CD8-positive, alpha-beta memory T cell (primary cell): ENCODE measurements at places on chromosomes 16 and 17.

- no peak for DNase-seq
Measured at GRCh38 chr16:30383521-30383920, 1.2 kb upstream of the SEPTIN1 start.

GRCh38 chr17:44086364-44087311 is 16.1 kb downstream of the G6PC3 start:
- DNase-seq: no peak

GRCh38 chr17:48060249-48060648 is 12.1 kb downstream of the NFE2L1 start:
- no peak for DNase-seq

- no peak for DNase-seq
Measured at GRCh38 chr17:50027881-50028735, 27.8 kb upstream of the ITGA3 start.

DNA sequence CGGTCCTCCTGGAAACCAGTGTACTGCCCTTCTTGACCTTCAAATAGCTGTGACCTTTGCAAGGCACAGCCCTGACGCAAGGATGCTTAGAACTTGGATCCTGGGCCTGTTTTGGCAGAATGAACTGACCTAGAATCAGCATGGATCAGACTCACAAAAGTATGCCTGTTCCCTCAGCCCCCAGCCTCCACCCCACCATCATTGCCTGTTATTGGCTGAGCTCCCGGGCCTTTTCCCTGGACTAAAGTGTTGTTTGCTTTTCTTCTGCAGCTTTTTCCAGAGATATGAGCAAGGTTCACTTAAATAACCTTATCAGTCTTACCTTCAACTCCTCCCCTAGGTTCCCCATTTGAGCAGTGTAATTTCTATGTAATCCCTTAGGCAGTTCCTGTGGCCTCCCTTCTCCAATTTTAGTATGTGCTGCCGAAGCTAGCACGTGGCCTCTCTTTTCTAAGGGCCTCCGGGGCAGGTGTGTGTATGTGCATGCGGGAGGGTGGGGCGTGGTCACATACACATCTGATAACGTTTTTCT is 347.4 kb downstream of the MAF start:
- DNase-seq: no peak

GRCh38 chr16:19005561-19006445 is 22.1 kb downstream of the TMC7 start:
- no peak for DNase-seq

DNA sequence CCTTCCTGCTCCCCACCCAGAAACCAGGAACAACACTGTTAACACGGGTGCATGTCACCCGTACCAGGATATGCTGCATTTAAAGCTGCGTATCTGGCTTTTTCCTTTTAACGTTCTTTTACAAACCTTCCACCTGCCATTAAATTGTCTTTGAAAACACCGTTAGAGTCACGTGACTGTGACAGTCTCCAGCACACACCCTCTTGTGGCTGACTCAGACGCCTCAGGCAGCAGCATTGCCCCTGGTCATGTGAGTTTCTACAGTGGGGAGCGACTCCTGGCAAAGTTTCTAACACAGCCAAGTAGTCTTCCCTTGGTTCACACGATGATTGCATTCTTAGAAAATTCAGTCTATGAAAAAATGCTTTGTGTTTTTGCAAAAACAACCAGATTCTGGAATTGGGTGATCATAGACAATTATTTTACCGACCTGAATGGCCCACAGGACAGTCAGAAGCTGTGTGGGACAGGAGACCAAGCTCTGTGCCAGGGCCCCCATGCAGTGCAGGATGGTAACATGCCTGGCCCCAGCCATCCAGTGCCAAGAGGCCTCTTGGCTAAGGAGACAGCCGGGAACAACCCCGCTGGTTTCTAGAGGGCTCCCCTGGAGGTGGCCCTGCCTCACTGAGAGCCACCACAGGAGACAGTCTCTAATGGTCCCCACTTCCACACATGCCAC is 199.1 kb downstream of the KATNIP start:
- DNase-seq: no peak

DNA sequence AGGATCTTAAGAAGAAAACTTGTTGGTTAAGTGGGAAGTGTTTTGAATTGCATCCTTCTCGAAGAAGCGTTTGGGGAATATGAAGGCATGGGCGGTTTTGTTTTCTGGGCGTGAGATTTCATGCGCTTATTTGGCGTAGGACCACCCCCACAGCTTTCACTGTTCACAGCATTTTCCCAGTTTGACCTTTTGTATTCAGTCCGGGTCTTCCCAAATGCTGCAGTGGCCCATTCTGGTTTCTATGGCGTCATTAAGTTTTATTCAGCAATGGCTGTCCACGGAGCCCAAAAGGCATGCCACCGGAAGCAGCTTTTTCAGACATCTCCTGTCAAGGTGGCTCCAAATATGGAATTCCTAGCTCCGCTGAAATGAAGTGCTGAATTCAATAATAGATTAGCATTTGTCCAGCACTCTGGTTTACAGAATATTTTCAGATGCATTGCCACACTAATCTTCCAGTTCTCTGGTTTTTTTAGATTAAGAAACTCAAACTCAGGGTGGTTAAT is 90.6 kb upstream of the FBXO47 start:
- no peak for DNase-seq

- DNase-seq: no peak
Measured at GRCh38 chr16:57462978-57463362, 491 bp downstream of the POLR2C start.

DNA sequence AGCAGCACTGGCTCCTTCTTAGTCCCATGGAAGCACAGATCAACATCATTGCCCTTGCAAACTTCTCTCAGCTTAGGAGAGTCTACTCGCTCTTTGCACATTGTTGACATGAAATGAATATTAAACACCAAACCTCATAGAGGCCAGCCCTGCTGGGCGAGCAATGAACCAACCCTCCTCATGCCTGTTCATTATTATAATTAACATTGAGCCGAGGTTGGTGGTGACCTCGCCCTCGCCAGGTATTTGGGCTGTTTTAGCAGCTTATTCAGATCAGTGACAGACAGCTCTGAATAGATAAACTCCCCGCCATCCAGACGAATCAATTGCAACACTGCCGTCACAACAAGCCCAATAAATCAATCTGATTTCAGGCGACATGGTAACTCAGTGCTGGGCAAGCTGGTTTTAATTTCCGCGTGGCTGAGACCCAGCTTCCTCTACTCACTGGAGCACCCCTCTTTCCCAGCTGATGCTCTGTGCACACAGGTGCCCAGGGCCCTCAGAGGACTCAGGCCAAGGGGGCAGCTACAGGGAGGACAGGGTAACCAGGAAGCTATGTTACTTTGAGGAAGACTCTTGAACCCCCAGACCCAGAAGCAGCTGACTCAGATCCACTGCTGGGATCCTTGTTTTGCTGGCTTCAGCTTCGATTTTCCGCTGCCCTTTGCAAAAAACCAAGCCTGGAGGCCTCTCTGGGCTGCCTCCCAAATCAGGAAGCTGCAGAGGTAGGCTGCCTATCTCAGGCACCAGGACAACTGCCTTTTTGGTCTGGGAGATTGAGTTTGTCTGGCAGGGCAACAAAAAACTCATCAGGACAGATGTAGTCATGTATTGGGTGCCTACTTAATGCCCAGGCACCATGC is 10.7 kb upstream of the SEZ6 start:
- no peak for DNase-seq

- no peak for DNase-seq
Measured at GRCh38 chr16:49619811-49620157, 236.1 kb downstream of the ZNF423 start.

GRCh38 chr16:56108724-56109123 is 82.6 kb upstream of the GNAO1 start:
- no peak for DNase-seq

DNA sequence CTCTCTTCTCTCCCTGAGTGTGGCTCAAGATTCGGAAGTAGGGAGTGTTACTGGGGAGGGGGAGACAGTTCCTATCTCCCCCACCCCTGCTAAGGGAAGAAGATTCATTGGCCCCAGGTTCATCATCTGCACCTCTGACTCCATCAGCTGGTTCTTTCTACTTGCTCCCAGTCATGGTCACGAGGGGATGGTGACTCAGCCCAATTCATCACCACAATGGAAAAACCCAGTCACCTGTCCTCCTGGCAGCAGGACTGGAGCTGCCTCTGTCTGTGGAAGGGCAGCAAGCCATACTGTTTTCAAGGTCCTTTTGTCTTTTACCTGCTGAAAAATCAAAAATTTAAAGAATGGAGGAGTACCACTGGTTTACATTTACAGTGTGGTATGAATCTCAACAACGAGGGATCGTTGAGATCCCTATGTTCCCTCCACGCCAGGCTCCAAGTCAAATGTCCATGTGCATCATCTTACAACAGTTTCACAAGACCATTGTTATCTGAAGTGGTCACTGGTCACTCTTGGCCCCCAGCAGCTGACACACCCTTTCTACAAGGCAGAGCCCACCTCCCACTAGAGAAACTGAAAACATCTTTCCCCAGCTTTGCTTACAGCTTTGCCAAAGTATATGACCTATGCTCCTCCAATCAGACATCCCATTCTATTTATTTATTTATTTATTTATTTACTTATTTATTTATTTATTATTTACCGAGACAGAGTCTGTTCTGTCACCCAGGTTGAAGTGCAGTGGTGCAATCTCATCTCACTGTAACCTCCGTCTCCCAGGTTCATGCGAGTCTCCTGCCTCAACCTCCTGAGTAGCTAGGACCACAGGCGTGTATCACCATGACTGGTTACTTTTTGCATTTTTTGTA is 40.4 kb upstream of the NDRG4 start:
- no peak for DNase-seq

GRCh38 chr16:65500919-65501318 is 379.1 kb upstream of the CDH11 start:
- DNase-seq: no peak

GRCh38 chr16:59324462-59324861 is 590.3 kb upstream of the GOT2 start:
- DNase-seq: no peak

DNA sequence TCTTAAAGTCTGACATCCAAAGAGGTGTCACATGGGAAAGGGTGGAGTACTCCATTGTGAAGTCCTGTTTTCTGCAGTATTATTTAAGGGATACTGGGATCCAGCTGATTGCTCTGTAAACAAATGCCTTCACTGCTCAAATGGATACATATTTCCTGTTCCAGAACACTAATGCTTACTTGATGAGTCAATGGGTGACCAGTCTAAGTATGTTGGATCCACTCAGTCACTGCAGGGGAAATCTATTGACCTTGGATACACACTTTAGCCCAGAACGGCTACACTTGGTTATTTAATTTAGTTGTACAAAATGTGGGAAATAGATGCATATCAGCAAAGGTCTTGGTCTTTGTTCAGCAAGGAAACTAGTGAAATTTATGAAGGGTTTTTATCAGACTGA is 261.4 kb downstream of the MAP2K4 start:
- DNase-seq: no peak

GRCh38 chr17:4433515-4434031 is at the start of gene SPNS3:
Gene SPNS3, plus strand, starts transcription at chr17:4433940. Its CDS starts 28 bp downstream, at chr17:4433968.
- peak; percentile 38 for DNase-seq

DNA sequence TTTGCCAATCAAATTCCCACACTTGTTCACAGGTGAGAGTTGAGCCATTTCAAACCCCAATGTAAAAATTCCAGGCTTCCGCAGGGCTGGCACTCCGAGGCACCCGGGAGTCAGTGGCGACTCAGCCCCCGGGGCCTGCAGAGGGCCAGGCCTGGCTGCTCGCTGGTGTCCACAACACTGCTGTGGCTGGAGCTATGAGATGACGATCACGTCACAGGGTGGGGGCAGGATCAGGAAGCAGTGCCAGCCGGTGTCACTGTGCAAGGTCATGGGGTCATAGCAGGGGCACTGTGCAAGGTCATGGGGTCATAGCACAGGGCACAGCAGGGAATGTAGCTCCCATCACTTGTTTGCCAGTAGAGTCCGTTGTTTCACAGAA is 7.8 kb downstream of the VPS4A start:
- no peak for DNase-seq

DNA sequence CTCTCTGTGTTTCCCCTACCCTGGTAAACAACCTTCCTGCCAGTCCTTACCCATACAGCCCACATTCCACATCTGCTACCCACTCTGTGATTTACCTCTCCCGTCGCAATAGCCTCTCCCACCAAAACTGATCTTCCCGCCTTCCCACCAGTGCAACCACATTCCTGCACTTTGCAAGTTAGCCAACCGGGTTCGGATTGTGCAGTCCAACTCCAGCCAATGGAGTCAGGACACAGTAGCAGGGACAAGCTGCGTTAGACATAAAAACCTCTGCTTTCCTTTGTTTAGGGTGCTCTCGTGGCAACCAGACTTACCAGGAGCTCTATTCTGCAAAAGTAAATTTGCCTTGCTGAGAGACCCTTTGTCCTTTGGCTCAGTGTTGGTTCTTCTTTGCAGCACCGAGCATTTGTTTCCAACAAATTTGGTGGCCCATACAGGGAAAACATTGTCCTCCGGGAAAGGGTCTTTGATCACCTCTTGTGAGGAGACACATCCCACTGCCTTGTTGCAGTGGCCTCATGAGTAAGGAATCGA is 1.4 kb downstream of the HPR start:
- no peak for DNase-seq

- DNase-seq: no peak
Measured at GRCh38 chr17:29126268-29126930, 53.8 kb downstream of the MYO18A start.

DNA sequence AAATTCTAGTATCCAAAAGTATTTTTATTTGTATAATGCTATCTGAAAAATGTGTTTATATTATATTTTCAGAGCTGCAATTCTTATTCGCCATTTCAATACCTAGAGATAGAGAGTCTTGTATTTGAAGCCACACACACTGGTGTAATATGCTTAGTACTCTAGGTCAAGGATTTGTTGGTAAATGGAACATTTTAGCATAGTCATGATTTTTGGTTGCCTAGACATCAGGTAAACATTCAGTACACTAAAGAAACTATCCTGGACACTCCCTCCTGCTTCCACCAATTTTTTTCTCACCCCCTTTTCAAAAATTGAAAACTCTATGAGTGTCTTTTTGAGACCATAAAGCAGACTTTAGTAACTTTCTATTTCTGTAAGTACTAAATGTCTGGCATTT is 20.8 kb downstream of the ABHD15 start:
- no peak for DNase-seq

- no peak for DNase-seq
Measured at GRCh38 chr17:43737722-43738121, 20.9 kb downstream of the SOST start.

- DNase-seq: no peak
Measured at GRCh38 chr16:58085584-58086251, 43.5 kb downstream of the CFAP20 start.

DNA sequence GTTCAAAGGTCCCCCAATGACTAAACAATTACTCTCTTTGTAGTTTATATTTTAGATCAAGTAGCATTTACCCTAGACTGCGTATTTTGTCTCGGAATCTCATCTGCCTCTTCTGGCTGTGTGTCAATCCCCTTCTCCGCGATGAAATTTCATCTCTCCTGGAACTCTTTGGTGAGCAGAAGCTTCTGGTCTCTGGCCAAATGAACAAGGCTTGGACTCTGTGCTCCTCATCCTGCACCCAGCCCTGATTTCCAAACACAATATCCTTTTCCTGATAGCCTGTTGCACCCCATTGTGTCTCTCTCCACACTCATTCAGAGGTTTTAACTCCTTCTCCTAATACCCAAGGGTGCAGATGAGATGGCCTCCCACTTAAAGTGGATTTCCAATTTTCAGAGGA is 609.4 kb upstream of the CDH5 start:
- DNase-seq: no peak
